ENCODE measurements at places on chromosomes 16 and 17.
A peak's percentile ranks its signal among the peaks of the same experiment; 100 is the strongest.

DNA sequence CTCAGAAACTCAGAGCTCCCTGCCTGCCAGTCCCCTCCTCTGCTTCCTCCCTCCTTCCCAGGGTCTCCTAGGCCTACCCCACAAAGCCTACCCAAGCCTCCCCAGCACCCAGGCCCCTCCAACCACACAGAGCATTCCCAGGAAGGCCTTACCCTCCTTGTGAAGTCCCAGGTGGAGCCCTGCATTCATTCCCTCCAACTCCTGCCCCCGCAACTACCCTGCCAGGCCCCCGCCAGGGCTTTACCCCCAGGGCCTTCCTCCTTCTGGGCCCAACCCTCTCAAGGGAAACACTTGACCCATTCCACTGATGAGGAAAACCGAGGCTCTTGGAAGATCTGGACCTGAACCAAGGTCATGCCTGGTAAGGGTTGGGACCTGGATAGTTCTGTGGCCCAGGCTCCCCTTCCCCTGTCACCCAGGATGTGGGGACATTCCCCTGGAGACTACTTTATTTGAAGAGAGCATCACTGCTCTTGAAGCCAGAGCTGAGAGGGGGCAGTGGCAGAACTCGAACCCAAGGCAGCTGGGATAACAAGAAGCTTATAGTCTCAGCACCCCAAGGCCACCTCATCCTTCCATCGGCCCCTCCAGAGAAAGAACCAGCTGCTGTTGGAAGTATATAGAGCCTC lies 12.5 kb downstream of the PLLP start:
- no peak overlapping the region for H3K27ac ChIP-seq
- no peaks in the 10 kb centered on the region for H3K27me3 ChIP-seq
- H3K4me3 ChIP-seq = no peak overlapping the region
- H3K4me1 ChIP-seq = peaks cover 19% of the 10 kb centered on the region
- DNase-seq = no peak

DNA sequence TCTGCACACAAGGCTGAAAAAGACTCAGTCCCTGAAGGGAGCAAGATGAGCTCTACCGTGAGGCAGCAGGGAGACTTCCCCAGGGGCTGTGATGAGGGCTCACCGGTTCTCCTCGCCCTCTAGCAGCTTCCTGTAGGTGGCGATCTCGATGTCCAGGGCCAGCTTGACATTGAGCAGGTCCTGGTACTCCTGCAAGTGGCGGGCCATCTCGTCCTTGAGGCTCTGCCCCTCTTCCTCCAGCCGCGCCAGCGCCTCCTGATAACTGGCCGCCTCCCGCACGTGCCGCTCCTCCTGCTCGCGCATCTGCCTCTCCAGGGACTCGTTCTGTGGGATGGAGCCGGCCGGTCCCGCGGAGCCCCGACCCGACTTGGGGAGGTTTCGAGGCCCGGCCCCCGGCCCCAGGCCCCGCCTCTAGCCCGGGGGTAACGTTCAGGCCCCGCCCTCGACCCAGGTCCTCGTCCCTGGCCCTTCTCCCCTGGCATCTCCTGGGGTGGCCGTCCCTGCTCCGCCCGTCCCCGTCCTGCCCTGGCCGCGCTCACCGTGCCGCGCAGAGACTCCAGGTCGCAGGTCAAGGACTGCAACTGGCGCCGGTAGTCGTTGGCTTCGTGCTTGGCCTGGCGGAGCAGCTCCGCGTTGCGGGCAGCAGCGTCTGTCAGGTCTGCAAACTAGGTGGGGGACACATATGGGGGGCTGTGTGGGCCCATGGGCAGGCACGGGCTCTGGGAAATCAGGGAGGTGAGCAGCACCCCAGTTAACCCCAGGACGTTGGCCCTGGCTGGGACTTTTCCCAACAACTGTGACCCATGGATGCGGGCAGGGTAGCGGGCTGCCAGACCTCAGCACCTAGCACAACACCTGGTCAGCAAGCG lies 3.9 kb downstream of the GFAP start:
- H3K4me3 ChIP-seq = no peak overlapping the region
- peak; percentile 69 for DNase-seq
- no peaks in the 10 kb centered on the region for H3K36me3 ChIP-seq
- no peak overlapping the region for H3K27ac ChIP-seq

DNA sequence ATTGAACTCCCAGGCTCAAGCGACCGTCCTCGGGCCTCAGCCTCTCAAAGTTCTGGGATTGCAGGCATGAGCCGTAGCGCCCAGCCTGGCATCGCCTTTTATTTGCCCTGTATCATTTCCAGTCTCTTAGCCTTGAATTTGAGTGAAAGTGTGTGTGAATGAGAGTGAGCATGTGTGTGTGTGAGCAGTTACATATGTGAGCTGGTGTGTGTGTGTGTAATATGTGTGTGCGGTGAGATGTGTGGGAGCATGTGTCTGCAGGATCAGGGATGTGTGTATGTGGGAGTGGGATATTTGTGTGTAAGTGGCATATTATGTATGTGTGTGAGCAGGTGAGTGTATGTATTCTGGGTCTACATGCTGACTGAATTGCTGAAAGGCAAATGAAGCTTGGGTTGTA lies 5.5 kb downstream of the RAB11FIP3 start:
- no peak overlapping the region for H3K27ac ChIP-seq
- no peak overlapping the region for H3K4me3 ChIP-seq
- no peaks in the 10 kb centered on the region for H3K27me3 ChIP-seq
- peaks cover 7% of the 10 kb centered on the region for H3K4me1 ChIP-seq
- DNase-seq = no peak

GRCh38 chr16:77961814-77962213 lies 60.5 kb upstream of the CLEC3A start:
- no peaks in the 10 kb centered on the region for H3K36me3 ChIP-seq
- no peak overlapping the region for H3K27ac ChIP-seq
- DNase-seq = no peak

DNA sequence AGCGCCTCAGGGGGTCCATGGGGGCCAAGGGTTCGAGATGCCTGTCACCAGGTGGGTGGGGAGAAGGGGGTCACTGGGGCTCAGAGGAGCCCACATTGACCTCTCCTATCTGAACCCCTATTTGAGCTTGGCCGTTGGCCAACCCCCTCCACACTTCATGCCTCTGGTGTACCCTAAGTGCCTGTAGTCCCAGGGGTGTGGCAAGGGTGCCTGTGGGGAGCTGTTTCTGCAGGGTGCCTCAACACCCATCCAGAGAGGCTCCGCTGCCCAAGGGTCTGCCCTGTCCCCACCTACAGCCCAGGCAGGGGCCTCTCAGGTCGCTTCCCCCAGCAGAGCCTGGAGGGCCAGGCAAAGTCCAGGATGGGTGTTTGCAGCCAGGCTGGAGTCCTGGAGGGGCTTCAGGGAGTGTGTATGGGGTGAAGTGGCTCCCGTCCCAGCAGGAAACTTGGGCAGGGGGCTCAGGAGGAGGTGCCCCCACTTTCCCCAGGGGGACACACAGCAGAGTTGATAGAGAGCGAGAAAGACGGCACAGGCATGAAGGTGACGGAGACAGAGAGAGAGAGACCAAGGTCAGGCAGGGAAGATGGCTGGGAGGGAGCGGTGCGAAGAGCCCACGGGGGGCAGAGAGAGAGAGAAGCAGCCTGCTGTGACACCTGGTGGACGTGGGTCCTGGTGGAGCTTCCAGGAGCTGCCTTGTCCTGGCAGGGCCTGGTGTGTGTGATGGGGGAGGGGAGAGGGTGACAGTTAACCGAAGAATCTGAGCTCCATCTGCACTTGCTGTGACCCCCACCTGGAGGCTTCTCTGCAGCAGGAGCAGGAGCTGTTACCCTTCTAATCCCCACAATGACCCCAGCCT lies at the start of gene SEPTIN12:
TSS of gene SEPTIN12 (minus strand) at position 719 of the 856 bp plus-strand sequence. CDS start at position 19, 700 bp downstream.
- H3K36me3 ChIP-seq = no peaks in the 10 kb centered on the region
- peak within 1 kb of the TSS; percentile 51 for H3K27ac ChIP-seq
- H3K4me3 ChIP-seq = no peak within 1 kb of the TSS
- H3K27me3 ChIP-seq = no peaks in the 10 kb centered on the region
- DNase-seq = peak; percentile 28
- peaks cover 19% of the 10 kb centered on the region for H3K4me1 ChIP-seq

DNA sequence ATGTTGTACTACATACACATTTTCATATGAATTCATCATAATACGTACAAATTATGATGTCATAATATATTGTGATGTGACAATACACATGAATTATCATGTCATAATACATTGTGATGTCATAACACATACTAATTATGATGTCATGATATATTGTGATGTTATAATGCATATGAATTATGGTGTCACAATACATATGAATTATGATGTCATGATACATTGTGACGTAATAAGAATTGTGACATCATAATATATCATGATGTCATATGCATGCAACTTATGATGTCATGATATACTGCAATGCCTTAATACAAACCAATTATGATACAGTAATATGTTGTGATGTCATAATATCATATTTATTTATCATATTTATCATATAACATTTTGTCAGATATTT lies 2074.3 kb downstream of the TP53TG3F start:
- no peaks in the 10 kb centered on the region for H3K4me1 ChIP-seq
- DNase-seq = no peak
- H3K4me3 ChIP-seq = no peak overlapping the region
- H3K27ac ChIP-seq = no peak overlapping the region
- H3K27me3 ChIP-seq = no peaks in the 10 kb centered on the region
- H3K36me3 ChIP-seq = no peaks in the 10 kb centered on the region

DNA sequence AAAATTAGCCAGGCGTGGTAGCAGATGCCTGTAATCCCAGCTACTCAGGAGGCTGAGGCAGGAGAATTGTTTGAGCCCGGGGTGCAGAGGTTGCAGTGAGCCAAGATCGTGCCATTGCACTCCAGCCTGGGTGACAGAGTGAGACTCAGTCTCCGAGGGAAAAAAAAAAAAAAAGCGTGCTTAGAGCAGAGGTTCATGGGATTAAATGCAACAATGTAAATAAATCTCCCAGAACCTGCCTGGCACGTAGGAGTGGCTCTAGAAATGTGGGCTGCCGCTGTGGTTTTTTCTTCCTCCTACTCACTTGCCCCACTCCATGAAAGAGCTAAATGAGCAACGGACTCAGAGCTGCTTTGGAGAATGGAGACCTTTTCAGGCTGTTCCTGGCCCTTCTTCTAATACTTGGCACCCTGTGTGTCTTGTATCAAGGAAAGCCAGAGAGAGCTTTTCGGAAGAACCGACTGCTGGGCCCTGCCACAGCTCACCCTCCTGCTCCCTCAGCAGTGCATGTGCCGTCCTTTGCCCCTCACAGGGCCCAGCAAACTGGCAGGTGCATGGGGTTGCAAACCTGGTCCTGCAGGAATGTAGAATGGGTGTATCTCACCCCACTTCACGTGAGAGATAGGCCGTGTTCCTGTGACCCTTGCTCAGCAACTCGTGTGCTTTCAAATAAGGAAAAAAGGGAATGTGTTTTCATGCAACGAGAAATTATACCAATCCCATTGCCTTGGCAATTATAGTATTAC lies 52.0 kb downstream of the LDHD start:
- H3K27me3 ChIP-seq = no peaks in the 10 kb centered on the region
- no peaks in the 10 kb centered on the region for H3K36me3 ChIP-seq
- 0 out of 2 replicates have a peak overlapping the region, but pooled peaks have one; percentile 8 for H3K4me3 ChIP-seq
- peaks cover 51% of the 10 kb centered on the region for H3K4me1 ChIP-seq
- DNase-seq = peak; percentile 66
- H3K27ac ChIP-seq = peak overlapping the region; percentile 73

- peaks cover 10% of the 10 kb centered on the region for H3K36me3 ChIP-seq
- no peaks in the 10 kb centered on the region for H3K27me3 ChIP-seq
- no peak for DNase-seq
- H3K27ac ChIP-seq = no peak overlapping the region
Observed at GRCh38 chr16:1794221-1794871, 841 bp upstream of the IGFALS start.

Measured in K562 (cell line).